Neuronal stem cell (in vitro differentiated cells): ENCODE measurements at places on chromosomes 6 and 20.

DNA sequence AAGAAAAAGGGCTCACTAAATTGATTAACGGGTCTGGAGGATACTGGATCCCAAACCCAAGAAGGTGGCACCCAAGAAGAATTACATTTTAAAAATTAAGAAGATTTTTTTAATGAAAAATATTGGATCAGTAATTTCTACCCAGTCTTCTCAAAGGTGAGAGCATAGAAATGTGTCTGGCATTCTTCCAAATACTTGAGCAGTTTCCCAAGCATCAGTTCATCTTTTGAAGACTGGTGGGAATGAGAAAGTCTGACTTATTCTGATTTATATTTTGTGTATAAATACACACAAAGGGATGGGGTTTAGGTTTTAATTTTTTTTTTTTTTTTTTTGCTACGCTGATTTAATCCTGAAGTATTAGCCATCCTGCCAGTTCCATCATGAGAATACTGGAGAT is 3.3 kb downstream of the MGME1 start:
- no peak for DNase-seq

GRCh38 chr6:498795-499231 is 107.3 kb downstream of the IRF4 start:
- DNase-seq = no peak

DNA sequence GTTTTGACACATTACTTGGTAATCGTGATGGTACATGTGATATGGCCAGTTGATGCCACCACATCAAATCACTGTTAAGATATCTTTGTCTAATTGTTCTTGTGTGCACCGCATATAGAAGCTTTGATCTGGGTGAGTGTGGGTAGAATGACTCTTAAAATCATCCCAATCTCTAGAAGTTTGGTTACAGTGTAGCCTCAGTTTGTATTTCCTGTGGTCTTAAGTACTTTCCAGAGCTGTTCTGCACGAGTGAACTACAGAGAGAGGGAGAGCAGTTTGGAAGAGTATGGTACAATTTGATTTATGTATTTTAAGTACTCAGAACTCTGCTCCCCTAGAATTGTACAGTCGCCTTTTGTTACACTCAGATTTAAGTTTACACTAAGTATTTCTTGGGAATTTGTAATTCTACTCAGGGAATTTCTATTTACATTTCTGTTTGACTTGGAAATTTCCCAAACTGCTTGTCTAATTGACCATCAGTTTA is 37.5 kb downstream of the SNX9 start:
- DNase-seq = no peak

DNA sequence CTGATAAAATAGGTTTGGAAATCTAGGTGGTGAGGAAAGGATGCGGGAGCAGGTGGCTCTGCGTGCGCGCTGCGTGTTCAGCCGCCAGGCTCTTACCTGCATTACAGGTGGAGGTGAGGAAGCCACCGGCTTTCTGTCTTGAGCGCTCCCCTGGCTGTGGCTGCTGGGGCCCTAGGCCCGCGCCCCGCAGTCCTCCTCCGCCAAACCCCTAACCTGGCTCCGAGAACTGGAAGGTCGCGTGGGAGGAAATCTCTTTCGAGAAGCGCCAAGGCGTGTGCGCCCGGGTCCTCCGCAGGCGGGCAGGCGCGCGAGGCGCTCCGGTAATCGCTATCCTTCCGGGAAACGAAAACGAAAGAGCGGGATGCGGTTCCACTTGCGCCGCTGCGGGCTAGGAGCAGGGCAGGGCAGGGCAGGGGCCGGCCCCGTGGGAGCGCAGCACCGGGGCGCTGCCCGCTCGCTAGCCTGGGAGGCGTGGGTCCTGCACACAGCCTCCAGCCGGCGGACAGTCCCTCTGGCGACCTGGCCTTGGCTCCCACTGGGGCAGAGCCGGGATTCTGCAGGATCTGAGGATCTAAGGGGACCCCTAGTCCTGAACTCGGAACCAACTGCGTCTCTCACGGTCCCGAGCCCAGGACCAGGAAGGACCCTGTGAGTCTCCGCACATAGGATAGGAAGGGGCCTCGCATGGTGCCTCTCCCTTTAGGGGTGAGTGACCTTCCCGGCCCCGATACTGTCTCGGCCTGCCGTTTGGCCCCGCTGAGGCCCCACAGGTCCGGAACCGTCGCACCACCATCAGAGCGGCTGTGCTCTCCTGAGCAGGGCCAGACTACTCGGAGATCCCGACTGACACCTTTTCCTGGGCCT is at the start of gene ETV7:
TSS of gene ETV7 (minus strand) at position 230 of the 864 bp plus-strand sequence. CDS start at position 102, 128 bp downstream.
- no peak for DNase-seq

DNA sequence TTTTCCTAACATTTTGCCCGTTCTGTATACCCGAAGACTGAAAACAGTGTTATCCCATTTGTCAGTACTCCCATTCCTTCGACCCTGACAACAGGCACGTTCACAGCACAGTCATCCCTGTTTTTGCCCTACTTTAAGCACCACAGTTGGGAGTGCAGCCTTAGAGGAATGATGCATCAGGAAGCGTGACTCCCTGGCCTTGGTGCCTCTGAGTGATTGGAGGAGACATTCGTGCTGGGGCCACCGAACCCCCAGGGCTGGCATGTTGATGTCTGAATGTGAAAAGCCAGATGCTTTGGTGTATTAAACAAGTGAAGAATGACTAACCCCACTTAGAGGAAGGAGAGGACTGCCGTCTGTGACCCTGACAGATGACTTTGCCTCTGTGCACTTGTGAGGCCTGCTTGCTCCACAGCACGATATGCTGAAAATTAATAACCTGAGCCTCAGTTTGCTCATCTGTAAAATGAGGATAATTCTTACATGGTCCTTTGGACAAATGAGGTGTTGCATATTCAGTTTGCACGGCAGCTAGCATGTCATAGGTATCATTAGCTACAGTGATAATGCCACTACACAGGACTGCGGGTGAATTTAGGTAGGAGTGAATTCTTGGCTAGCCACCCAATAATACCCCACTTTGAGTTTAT is 36.0 kb downstream of the STK35 start:
- no peak for DNase-seq

- DNase-seq = no peak
Measured at GRCh38 chr20:59047938-59048680, 5.5 kb upstream of the PRELID3B start.

GRCh38 chr6:2028457-2029038 is 216.9 kb downstream of the GMDS start:
- DNase-seq = no peak

DNA sequence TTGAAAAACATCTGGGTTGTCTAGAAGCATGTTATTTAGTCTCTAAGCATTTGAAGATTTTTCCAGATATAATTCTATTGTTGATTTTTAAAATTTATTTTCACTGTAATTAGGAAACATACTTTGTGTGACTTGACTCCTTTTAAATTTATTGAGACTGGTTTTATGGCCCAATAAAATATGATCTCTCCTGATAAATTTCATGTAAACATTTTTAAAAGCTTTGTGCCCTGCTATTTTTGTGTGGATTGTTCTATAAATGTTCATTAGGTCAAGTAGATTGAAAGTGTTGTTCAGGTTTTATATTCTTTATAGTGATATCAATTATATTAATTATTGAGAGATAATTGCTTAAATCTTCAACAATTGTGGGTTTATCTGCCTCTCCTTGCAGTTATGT is 105.4 kb downstream of the RFX6 start:
- no peak for DNase-seq

- no peak for DNase-seq
Measured at GRCh38 chr20:19252451-19253120, 40.1 kb downstream of the SLC24A3 start.

GRCh38 chr20:50636601-50637540 is 54.5 kb downstream of the RIPOR3 start:
- no peak for DNase-seq

GRCh38 chr6:53987522-53987888 is 123.7 kb upstream of the MLIP start:
- no peak for DNase-seq

DNA sequence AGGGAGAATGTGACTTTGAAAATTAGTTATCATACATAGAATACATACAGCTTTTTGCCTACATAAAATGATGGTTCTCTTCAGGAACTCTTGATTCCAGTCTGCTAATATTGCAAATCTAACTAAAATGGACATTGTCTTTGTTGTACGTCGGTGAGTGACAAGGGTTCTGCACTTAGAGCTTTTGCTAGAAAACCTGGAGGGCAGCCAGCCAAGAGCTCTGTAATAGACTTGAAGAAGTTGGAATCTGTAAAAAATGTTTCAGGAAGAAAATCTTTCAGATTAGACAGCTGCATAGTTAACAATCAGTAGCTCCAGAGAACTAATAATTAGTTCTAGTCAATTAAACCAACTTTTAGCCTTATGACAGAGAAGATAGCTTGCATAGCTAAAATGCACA is 138.3 kb downstream of the FLRT3 start:
- DNase-seq = no peak

GRCh38 chr6:2157441-2158127 is 87.8 kb downstream of the GMDS start:
- no peak for DNase-seq

DNA sequence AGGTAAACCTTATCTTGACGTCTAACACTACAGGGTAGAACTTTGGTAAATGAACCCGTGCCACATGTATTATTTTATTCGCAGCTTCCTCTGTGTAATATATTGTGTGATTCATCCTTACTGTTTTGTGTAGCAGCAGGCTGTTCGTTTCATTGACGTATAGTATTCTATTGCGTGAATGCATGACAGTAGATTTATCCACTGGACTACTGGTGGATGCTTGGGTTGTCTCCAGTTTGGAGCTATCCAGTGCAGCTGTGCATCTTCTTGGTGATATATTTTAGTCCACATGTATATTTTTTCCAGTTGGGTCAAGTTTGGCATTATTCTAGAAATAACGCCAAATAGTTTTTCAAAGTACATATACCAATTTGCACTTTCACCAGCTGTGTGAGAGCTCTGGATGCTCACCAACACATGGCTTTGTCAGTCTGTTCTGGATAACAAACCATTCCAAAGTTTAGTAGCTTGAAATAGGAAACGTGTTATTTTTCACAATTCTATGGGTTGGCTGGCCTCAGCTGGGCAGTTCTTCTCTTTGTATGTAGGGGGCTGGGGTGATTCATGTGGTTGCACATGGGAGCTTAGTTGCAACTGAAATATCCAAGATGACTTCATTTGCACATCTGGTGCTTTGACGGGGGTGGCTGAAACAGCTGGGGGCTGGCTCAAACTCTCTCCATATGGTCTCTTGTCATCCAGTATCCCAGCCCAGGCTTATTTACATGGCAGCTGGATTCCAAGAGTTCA is 9.3 kb downstream of the ECT2L start:
- DNase-seq = no peak

- DNase-seq = no peak
Measured at GRCh38 chr20:48832405-48832730, 4.6 kb upstream of the PREX1 start.

GRCh38 chr6:81801489-81801888 is 49.0 kb upstream of the TENT5A start:
- DNase-seq = no peak

GRCh38 chr6:3888153-3888957 is 39.2 kb downstream of the FAM50B start:
- DNase-seq = no peak

DNA sequence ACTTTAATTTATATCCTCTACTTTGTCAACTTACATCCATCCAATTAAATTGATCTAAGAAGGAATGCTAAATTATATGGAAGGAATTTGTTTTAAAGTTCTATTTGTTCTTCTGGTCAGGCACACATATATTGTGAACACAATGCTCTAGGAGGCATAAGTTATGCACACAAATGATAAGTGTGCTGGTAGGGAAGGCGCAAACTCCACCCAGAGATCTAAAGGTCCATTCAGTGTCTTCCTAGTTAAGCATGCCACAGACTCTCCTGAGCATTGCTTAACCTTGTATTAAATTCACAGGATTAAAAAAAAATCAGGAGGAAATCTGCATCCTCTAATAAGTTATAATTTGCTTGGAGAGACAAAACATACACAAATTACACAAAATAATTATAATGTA is 127.3 kb downstream of the RALGAPA2 start:
- no peak for DNase-seq

- DNase-seq = no peak
Measured at GRCh38 chr20:44702776-44703175, 12.4 kb upstream of the CCN5 start.

DNA sequence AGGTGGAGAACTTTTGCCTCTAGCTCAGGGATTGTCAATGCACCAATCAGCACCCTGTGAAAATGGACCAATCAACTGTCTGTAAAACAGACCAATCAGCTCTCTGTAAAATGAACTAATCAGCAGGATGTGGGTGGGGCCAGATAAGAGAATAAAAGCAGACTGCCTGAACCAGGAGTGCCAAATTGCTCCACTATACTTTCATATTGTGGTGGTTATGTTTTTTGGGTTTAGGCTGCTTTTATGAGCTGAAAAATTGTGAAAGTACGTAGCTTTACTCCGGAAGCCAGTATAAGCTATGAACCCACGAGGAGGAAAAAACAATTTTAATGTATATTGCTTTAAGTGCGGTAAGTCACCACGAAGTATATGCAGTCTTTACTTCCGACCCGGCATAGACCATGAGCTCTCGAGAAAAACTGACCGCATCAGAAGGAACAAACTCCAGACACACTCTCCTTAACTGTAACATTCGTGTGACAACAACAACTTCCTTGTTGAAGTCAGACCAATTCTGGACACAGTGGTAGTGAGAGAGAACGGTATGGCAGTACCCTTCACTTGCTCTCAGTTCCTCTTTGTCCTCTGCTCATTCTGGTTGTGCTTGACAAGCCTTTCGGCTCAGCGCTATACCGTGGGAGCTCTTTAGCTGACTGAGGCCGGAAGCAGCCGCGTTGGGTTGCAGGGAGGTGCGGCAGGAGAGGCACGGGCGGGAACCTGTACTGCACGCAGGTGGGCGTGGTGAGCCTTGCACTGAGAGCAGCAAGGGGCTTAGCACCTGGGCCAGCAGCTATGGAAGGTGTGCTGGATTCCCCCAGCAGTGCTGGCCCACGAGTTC is 81.9 kb upstream of the E2F3 start:
- no peak for DNase-seq
